ENCODE measurements at places on chromosomes 13 and 19. TPM values are rescaled to one million over a fixed set of nuclear protein-coding genes. Genes with fewer than 3 reads are reported as not detected.

Gene EID2
- 36.7 TPM for total RNA-seq

Gene ZNF98
- total RNA-seq = not detected

Gene JOSD2
- 81.5 TPM for total RNA-seq

Gene CAPN12
- 6.0 TPM for total RNA-seq

Gene PDS5B
- 9.7 TPM for total RNA-seq

Gene TEX29
- total RNA-seq = not detected

Gene SHISA7
- total RNA-seq = not detected

Gene ATP8B3
- total RNA-seq = 3.3 TPM

Gene FCAR
- total RNA-seq = not detected

Gene DCT
- total RNA-seq = not detected

Gene GJB2
- total RNA-seq = 0.53 TPM

Gene EXOC3L2
- total RNA-seq = 1.0 TPM

Gene SERP2
- total RNA-seq = not detected

Gene MAG
- total RNA-seq = not detected

Gene CABP5
- total RNA-seq = not detected

Gene TLE6
- total RNA-seq = 4.4 TPM

Gene FXYD3
- 0.32 TPM for total RNA-seq

Gene URAD
- total RNA-seq = not detected

Gene MED16
- 23.9 TPM for total RNA-seq

Gene CAPS
- total RNA-seq = 2.1 TPM

Measured in A549 treated with ZK216348 at 1 μM for 4 hours (cell line).